ENCODE measurements at places on chromosomes 3 and 15.

DNA sequence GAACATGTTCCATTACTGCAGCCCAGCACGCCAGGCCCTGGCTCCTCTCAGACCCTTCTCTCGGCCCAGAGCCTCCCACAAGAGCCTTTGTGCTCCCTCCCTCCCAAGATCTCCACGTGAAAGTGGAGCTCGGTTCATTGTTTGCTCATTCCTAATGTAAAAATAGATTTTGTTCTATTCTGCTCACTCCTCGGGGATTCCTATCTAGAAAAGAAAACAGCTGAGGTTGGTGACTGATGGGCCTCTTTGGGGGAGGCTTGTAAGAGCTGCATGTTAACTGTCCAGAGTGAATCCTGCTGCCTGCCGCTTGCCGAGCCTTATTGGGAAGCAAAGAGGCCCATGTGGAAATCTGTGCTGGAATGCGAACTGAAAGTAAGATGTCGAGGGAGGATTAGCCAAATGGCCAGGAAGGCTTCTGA, 267.1 kb downstream of the LRTM1 start:
- no peak for DNase-seq

DNA sequence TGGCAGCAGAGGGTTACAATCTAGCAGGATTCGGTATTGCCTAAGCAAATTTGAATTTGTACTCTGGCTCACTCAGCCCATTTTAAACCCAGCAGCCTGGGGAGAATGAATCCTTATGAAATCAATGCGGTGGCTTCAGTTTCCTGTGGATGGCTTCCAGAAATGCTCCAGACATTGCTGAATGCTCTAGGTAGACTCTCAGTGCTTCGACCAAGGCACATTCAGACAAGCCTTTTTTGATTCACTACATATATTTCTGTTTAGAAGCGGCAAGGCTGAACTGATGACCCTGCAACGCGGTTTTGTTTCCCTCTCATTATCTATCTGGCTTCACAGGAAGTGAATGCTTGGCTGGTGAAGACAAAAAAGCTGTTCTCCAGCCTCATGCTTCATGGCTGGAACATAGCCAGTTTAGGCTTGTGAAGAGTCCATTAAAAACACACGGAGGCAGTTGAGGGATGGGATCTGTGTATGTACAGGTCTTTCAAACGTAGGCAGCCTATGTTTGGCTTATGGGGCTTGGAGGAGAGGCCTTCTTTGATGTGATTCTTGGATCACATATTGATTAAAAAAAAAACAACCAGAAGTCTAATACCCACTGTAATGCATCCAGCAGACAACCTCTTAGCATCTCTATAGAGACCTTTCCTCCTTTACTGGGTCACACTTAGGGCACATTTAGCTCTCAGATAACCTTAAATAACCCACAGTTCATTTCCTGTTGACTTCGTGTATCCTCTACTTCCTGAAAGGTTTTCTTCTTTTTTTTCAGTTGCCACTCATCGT, 400.2 kb upstream of the TBL1XR1 start:
- peak; percentile 44 for DNase-seq

DNA sequence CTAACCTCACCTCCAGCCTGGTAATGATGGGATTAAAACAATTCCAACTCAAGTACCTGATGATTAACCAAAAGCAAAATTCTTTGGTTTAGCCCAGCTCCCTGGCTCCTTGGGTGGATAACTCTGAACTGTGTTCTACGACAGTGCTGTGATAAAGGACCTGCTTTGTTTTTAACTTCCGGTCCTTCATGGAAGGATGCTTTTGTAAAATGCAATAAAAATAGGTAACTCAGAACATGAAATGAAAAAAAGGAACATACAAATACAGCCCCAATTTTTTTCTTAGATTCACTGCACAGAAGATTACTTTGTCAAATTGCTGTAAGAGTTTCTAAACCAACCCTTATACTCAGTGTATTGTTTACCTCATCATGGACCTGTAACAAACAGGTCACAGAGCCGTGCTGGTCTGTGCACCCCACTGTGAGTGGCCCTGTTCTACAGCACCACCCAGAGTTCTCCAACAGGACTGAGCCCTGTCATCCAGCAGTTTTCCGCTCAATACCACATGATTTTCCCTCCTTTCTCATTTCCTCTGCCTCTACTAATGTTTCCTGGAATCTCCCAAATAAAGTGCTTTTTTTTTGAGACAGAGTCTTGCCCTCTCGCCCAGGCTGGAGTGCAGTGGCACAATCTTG, 4.9 kb upstream of the PCYT1A start:
- no peak for DNase-seq

GRCh38 chr15:74815121-74815934, 2.7 kb downstream of the LMAN1L start:
- no peak for DNase-seq

- no peak for DNase-seq
Observed at GRCh38 chr3:25784971-25785370, 1.7 kb upstream of the NGLY1 start.

DNA sequence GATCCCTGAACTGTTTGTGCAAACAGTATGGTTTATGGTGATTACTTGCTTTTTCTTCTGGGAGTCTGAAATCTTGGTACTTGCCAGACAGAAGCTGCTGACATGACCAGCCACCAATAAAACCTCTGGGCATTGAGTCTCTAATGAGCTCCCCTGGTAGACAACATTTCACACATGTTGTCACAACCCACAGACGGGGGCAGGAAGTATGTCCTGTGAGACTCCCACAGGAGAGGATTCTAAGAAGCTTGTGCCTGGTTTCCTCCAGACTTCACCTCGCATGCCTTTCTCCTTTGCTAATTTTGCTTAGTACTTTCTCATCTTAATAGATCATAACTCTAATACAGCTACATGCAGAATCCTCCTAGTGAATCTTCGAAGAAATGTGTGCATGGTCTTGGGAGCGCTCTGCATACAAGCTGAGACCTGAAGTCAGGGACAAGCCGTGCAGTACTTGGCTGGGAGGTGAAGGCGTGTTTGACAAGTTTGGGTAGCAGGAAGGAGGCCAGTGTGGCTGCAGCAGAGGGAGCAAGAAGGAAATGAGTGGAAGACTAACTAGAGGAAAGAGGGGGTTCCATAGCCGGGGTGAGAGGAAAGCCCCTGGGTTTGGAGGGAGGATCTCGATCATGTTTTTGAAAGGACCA, 49.0 kb downstream of the B3GNT5 start:
- no peak for DNase-seq

- no peak for DNase-seq
Observed at GRCh38 chr15:31511707-31512310, 185.2 kb downstream of the KLF13 start.

GRCh38 chr15:72306211-72306785, 13.7 kb downstream of the CELF6 start:
- no peak for DNase-seq

DNA sequence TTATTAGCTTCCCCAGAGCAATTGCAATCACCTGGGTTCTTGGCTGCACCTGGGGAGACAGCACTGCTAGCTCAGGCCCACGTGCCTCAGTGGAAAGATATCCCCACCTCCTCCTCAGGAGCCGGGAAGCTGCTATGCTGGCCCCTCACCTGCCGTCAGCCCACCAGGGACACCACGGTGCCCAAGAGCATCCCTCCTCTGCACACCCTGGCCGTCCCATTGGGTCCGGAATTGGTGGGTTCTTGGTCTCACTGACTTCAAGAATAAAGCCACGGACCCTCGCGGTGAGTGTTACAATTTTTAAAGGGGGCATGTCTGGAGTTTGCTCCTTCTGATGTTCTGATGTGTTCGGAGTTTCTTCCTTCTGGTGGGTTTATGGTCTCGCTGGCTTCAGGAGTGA, 72.3 kb upstream of the MEF2A start:
- no peak for DNase-seq

DNA sequence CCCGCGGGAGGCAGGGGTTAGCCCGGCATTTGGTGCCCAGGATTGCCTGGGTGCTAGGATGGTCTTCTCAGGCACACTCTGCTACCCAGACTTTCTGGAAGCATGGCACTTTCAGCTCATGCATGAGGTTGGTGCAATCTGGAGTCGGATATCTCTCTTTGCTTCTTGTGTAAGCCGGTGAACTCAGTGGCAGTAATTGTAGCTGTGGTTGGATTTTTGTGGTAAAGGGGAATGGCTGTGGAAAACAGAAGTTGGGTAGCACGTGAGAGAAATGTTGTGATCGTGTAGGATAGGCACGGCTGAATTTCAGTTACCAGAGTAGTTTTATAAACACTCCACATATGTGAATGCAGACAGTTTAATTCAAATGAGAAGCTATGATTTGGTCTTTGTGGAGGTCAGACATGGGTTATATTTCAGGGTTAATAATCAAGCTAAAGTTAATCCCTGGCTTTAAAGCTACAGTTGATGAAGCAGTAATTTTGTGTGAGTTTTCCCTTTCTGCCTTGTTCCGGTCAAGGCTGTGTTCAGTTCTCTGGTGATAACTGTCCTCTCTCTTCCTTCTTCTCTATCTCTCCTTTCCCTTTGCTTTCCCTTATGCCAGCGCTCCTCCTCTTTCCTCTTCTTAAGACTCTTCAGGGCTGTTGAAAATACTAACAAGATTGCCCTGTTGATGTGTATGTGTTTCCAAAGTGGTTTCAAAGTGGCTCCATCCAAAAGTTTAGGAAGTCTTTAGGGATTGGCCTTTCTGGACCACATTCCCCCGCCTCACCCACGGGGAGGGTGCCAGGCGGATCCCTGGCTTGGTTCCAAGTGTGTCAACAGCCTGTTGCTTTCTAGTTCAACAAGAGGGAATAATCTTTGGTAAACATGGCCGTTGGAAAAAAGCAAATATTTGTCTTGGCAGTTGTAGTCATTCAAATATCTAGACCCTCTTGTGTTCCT, 404.6 kb upstream of the C2CD4B start:
- peak; percentile 72 for DNase-seq

- no peak for DNase-seq
Observed at GRCh38 chr15:44775953-44776352, 39.6 kb downstream of the TRIM69 start.

DNA sequence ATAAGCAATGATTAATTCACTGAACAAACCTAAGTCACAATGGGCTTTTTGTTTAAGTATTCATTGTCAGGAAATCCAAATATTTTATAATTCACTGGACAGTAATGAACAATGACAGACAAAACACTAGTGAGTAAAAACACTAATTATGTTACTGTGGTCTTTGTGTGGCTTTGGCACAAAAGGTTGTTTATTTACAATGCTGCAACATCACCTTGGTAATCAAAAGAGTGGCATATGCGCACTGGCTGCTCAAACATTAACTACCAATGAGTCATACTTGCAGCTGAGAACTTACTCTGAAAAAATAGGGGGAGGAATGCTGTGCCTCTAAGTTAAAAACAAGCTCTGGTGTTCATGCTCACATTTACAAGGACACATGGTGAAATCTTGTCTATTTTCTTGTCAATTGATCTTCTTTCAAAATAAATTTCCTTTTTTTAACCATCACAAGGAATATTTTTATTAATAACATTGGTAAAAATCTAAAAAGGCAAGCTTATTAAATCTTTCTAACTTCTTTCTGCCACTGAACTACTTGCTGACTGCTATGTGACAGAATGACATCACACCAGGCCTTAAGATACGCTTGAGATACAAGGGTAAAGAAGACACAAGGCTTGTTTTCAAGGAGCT, 85.2 kb upstream of the PPIB start:
- DNase-seq = peak; percentile 86

- no peak for DNase-seq
Observed at GRCh38 chr3:79960594-79960993, 192.8 kb upstream of the ROBO1 start.

DNA sequence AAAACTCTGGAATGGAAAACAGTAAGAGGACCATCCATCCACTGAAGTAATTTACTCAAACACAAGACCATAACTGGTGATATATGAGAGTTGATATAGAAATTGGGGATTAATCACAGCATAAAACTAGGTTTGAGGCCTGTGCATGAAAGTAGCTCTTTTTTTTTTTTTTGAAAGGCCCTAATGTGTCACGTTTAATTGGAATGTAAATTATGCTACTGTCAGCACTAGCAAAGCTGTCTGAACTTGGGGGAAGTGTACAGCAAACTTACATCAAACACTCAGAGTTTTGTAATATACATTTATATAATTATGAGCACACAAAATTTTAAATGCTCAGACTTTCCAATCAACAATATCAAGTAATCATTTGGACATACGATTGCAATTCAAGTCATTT, 154.1 kb downstream of the GREM1 start:
- no peak for DNase-seq

DNA sequence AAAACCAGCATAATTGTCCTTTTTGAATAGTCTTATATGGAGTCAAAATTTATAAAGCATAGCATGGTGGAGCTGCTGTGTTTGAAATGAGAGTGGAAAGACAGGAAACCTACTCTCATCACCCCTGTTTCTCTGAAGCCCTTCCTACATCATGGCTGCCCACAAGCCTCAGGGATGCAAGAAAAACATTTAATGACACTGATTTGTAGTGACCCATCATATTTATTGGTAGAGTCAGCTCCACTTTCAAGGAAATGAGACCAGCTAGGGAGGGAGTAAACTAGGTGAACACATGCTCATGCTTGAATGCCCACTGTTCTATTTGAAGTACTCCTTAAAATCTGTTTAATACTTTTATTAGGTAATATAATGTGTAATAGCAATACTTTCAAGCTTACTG, 494.3 kb upstream of the KCNMB2 start:
- DNase-seq = no peak
